HEK293T (cell line): ENCODE measurements at places on chromosomes 1 and 21.

DNA sequence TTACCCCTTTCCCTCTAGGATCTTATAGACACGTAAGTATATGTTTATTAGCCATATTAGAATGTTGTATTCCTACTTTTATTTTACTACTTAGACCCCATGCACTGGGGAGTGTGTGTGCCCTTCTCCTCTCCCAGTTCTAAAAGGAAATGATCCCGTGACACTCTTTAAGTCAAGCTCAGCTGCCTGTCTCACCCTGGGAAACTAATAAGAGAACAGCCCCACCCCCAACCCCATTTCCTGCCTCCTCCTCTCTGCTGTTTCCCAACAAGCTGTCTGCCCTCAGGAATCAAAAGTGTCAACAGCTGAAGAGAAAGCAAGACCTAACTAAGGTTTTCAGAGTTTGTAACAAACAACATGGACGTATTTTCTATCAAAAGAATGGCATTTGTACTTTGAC is 92.6 kb upstream of the VAV3 start:
- DNase-seq, result no peak

DNA sequence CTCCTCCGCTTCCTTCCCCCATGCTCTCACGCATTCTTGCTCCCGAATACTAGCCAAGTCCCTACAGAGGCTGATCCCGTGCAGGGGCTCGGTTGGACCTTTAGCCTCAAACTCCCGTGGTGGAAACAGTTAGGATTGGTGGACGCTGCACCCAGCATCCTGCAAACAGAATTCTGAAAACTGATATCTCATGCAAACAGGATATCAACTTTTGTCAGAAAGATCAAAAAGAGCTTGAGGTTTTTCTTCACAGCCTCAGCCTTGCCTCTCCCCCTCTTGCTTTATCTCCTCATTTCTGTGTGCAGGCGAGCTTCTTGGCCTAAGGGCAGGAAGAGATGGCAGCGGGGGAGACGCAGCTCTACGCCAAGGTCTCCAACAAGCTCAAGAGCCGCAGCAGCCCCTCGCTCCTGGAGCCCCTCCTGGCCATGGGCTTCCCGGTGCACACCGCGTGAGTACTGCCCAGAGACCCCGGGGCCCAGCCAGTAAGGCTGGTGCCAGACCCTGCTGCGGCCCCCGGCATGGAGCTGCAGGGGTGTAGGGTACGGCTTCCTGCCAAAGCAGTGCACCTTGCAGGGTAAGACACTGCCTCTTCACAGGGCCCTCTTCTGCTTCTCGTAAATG is at the start of gene UBASH3A:
UBASH3A (plus strand) TSS at position 292 of the 621 bp plus-strand sequence; CDS start at position 336, 44 bp downstream.
- no peak for DNase-seq

DNA sequence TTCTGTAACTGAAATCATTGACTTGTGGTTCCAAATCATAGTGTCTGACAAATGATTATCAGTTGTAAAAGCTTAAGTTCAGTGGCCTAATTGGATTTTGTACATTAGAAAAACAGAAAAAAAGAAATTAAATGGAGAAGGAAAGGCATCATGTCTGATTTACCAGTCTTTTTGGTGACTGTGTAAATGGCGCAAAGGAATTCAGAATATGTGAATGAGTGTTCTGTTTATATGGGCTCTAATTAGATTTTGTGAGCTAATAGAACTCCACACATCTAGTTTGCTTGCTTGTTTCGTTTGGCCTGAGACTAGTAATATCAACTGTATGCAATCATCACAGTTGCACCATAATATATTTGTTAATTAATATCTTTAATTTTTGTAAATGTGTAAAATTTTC is 151.7 kb downstream of the PLA2G4A start:
- DNase-seq, result no peak

- no peak for DNase-seq
These were observed 6.3 kb upstream of the OSBPL9 start for GRCh38 chr1:51610637-51611036.

GRCh38 chr1:214842856-214843255 is 239.7 kb upstream of the KCNK2 start:
- no peak for DNase-seq

DNA sequence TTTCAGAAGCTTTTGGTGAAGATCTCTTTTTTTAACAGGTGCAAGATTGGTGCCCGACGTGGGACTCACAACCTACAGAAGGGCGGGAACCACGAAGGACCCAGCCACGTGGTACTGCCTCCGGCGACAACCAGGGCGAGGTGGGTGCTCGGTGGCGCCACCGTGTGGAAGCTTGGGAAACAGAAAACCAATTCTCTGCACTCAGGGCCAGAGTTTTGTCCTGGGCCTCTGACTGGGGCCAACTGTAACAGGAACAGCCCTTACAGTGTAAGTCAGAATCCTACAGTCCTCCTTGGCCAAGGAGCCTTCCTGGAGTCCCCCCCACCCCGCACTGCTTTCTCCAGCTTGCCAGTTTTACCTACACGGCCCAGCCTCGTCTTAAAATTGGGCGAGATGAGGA is 11.6 kb upstream of the S100A7A start:
- DNase-seq, result peak; percentile 76

GRCh38 chr21:14991957-14992356 is 72.8 kb downstream of the NRIP1 start:
- no peak for DNase-seq

GRCh38 chr1:27592232-27592930 is 11.6 kb downstream of the AHDC1 start:
- DNase-seq, result no peak

- DNase-seq, result no peak
These were observed 365.6 kb upstream of the ADGRL2 start for GRCh38 chr1:81435175-81435574.

DNA sequence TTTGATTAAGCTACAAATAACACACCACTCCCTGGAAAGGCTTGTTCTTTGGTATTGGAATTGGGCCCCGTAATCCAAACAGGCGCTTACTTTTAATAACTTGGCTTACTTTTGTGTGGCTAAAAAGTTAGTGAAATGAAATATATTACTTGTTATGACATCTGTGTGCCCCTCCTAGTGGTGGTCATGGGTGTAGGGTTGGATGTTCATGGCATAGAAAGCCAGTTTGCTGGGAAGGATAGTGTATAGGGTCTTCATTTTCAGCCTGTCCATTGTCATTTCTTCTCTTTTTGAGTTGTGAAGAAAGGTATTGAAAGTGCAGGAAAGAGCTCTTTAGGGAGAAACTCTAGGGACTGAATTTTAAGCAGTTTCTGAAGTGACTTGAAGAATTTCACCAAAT is 5.9 kb downstream of the CDC14A start:
- DNase-seq, result peak; percentile 30

DNA sequence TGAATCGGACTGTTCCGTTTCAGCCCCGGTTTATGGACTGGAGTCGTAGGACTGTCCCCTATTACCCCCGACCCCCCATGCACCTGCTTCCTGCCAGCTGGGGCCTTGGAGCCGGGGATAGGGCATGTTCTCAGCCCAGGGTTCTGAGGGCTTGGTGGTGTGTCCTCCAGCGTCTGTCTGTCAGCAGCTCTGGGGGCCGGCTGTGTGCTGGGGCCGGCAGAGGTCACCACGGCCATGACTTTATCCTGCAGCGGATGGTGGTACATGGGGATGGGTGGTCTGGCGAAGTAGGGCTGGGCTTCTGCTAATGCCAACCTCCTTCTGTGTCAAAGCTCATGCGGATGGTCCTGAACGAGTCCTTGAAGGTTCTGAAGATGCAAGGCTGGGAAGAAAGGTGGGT is 5.5 kb downstream of the RRP1 start:
- no peak for DNase-seq

GRCh38 chr1:180911640-180912191 is 981 bp upstream of the KIAA1614 start:
- DNase-seq, result no peak

- peak; percentile 68 for DNase-seq
These were observed 35.7 kb upstream of the MTR start for GRCh38 chr1:236759252-236759859.

GRCh38 chr1:28981210-28981609 is 66.8 kb downstream of the EPB41 start:
- no peak for DNase-seq

DNA sequence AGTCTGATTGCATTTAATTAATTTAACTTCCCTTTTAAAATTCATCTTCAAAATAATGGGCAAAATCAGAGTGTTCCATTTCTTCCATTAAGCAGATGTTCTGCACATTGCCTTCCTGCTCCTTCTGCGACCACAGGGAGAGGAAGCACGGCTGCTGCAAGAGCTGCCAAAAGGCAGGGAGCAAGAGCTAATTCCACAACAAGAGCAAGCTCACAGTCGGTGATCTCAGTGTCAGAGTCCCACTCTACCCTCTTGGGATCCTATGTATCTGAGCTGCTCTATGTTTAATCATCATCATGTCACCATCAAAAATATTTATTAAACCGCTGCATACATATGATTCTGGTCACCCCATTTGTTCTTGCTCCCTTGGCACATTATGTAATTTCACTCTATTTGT is 255.3 kb upstream of the CAMK1G start:
- no peak for DNase-seq

DNA sequence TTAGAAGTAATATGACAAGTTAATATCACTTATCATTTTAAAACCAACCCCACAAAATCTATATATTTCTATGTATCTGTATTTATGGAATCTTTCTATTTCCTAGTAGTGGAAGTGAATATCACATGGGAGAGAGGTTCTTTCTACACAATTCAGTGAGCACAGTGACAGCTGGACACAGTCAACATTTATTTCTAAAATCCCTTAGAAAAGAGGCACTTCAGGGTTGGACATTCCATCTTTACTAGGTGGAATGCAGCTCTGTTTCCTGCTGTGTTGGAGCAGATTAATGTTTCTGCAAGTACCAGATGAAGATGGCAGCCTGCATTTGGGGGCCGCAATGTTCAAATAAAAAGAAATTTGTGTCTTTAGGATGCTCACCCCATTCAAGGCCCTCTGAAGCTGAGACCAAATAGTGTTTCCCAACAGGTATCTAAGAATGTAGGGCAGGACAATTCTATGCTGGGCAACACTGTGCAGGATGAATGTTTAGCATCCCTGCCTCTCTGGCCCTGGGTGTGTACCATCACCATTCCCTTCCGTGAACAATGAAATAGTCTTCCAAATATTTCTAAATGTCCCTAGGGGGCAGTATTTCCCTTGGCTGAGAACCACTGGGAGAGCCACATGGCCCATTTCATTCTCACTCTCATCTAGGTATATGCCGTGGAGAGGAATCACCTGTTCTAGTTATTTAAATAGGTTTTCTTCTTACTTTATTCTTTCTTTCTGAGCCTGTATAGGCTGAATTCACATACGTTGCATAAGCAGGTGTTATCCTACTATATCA is 394.8 kb downstream of the PRDM2 start:
- DNase-seq, result peak; percentile 32

- DNase-seq, result no peak
These were observed 573 bp downstream of the TRIM63 start for GRCh38 chr1:26066857-26067256.
